A673 (cell line): ENCODE measurements at places on chromosomes 2 and 18.

DNA sequence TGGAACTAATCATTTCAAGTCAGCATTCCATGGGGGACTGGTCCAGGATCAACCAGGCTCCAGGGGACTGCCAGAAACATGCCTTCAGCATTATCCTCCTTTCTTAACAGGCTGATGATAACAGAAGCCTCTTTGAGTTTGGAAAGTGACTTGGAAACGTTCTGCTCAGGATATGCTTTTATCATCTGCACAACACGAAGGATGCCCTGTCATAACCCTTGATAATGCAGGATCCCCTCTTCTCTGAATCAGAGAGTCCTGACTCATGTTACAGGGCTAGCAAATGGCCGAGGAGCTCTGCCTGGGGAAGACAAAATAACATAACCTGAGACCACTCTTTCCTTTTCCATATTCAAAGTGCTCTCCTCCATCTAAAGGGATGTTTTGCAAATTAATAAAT is 6.7 kb downstream of the SCYGR3 start:
- DNase-seq = no peak
- H3K36me3 ChIP-seq = no peaks in the 10 kb centered on the region
- H3K4me3 ChIP-seq = no peak overlapping the region
- H3K27ac ChIP-seq = no peak overlapping the region

DNA sequence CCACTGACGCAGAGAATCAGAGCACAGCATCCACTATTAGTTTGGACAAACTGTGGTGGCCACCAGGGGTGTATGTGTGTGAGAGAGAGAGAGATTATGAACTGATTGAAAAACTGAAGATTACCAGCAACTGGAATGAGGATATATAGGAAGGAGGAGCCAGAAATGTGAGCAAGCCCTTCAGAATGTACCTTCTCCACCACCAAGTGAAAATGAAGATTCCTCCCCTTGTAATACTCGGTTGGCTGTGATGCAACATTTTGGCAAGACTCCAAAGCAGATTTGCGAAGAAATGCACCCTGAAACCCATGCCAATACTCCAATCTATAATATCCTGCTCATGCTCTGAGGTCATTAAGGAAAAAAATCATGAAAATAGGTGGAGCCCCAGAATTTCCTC is 121.2 kb upstream of the SLC35G4 start:
- no peaks in the 10 kb centered on the region for H3K36me3 ChIP-seq
- H3K4me1 ChIP-seq = no peaks in the 10 kb centered on the region
- no peak overlapping the region for H3K27ac ChIP-seq
- DNase-seq = no peak

DNA sequence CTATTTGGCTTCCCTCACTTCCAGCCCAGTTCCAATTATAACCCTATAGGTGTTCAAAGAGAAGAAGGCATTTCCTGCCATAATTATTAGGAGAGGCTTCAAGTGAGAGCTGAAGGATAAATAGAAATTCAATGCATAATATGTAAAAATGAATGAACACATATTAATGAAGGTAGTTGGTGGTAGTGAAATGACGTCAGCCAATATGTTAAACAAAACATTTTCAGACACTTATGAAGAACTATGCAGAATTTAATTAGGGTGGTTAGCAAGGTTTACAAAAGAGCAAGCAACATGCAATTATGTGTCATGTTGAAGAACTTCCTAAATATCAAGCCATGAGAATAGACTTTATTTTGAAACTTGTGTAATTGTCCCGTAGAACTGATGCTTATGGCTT is 858.8 kb upstream of the DDX18 start:
- DNase-seq = no peak
- no peaks in the 10 kb centered on the region for H3K36me3 ChIP-seq
- no peaks in the 10 kb centered on the region for H3K27me3 ChIP-seq
- H3K27ac ChIP-seq = no peak overlapping the region
- no peaks in the 10 kb centered on the region for H3K4me1 ChIP-seq

DNA sequence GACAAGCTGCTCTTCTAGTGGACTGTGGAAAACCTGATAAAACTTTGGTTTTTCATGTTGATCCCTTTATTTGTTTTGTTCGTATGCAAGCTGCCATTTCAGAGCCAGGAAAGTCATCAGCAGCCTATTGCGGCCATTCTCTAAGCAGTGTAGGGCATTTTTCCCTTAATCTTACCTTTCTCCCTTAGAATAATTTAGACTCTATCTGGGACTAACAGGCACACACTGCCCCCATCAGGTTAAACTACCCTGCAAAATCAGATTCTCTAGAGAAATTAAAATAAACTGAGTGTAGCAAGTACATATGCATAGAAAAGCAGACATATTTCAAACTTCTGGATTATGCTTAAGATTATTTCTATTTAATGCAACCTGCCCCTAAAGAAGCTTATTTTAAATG is 347.5 kb downstream of the METTL4 start:
- DNase-seq = peak; percentile 32
- no peak overlapping the region for H3K27ac ChIP-seq
- H3K4me1 ChIP-seq = no peaks in the 10 kb centered on the region
- peaks cover 31% of the 10 kb centered on the region for H3K27me3 ChIP-seq

- peaks cover 8% of the 10 kb centered on the region for H3K4me1 ChIP-seq
- H3K27ac ChIP-seq = no peak overlapping the region
- no peaks in the 10 kb centered on the region for H3K36me3 ChIP-seq
- H3K4me3 ChIP-seq = no peak overlapping the region
- DNase-seq = peak; percentile 15
- H3K27me3 ChIP-seq = no peaks in the 10 kb centered on the region
These were observed 1467.4 kb upstream of the NXPH2 start for GRCh38 chr2:140247451-140248195.

DNA sequence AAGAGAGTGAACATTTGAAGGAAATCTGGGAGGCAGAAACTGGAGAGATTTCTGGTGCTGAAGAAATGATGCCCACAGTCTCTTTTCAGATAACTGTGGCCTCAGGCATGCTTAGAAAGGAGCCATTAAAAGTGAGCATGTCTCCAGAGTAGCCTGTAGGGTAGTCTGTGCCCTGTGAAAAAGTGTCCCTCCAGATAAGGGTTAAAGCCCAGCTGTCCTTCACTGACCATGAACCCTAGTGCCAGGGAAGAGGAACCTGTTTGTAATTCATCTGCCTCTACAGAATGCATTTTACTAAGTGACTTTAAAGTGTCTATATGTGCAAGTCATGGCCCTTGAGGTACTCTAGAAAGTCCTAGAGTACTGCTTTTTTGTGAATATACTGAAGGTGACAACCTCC is 30.5 kb upstream of the EHBP1 start:
- no peaks in the 10 kb centered on the region for H3K27me3 ChIP-seq
- DNase-seq = no peak
- no peaks in the 10 kb centered on the region for H3K4me1 ChIP-seq

DNA sequence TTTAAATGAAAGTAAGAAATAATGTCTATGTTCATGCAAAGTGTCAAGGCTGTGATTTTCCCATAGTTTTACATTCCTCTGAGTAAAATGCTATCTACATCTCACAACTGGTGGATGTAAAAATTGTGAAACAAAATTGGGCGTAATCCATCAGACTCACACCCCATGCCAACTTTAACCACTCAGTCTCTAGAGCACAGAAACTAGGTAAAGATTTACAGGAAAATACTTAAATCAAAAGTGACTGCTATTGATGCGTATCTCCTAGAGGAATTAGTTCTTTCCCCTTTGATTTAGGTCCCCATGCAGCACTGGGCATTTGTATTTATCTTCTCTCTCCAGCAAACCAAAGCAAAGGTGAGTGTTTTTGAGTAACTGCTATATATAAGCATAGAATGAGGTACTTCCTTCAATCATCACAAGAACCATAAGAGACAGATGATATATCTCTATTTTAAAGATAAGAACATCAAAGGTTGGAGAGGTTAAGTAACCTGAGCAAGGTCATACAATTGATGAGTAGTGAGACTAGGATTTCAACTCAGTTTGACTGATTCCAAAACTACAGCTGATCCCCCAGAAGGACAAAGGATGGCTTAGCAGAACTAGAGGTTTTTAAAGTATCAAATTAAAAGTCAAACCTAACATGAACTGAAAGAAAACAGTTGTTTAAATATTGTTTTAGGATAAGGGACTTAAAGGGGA is 594.0 kb upstream of the ACVR2A start:
- no peaks in the 10 kb centered on the region for H3K4me1 ChIP-seq
- H3K27ac ChIP-seq = no peak overlapping the region
- H3K27me3 ChIP-seq = no peaks in the 10 kb centered on the region
- no peak for DNase-seq
- no peak overlapping the region for H3K4me3 ChIP-seq

- H3K4me3 ChIP-seq = no peak overlapping the region
- H3K36me3 ChIP-seq = no peaks in the 10 kb centered on the region
- no peak for DNase-seq
- H3K27me3 ChIP-seq = no peaks in the 10 kb centered on the region
- H3K4me1 ChIP-seq = no peaks in the 10 kb centered on the region
These were observed 109.9 kb upstream of the NYAP2 start for GRCh38 chr2:225289659-225290058.

DNA sequence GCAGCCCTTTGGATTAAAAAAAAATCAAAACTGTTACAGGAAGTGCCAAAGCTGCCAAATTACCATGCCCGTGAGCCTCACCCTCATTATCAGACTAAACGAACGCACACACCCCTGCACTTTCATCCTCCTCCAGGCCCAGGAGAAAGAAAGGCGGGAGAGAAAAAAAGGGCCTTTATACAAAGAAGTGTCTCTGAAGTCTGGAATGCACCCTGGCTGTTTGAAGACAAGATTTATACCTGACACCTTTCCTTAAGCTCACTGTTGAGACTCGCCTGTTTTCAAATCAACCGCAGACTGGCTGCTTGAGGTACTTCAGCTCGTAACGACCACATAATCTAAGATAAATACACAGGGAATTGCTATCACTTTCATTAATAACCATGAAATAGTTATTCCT is 31.0 kb downstream of the EDAR start:
- DNase-seq = peak; percentile 10
- peaks cover 9% of the 10 kb centered on the region for H3K4me1 ChIP-seq
- H3K36me3 ChIP-seq = no peaks in the 10 kb centered on the region
- no peak overlapping the region for H3K4me3 ChIP-seq

GRCh38 chr2:16640867-16641266 is 24.8 kb downstream of the CYRIA start:
- no peak for DNase-seq
- H3K4me3 ChIP-seq = no peak overlapping the region
- peak overlapping the region; percentile 81 for H3K27ac ChIP-seq
- peaks cover 97% of the 10 kb centered on the region for H3K4me1 ChIP-seq
- peaks cover 37% of the 10 kb centered on the region for H3K36me3 ChIP-seq

GRCh38 chr2:142930835-142931398 is 53.5 kb downstream of the KYNU start:
- no peak overlapping the region for H3K4me3 ChIP-seq
- no peak for DNase-seq
- no peaks in the 10 kb centered on the region for H3K36me3 ChIP-seq
- H3K27ac ChIP-seq = no peak overlapping the region

DNA sequence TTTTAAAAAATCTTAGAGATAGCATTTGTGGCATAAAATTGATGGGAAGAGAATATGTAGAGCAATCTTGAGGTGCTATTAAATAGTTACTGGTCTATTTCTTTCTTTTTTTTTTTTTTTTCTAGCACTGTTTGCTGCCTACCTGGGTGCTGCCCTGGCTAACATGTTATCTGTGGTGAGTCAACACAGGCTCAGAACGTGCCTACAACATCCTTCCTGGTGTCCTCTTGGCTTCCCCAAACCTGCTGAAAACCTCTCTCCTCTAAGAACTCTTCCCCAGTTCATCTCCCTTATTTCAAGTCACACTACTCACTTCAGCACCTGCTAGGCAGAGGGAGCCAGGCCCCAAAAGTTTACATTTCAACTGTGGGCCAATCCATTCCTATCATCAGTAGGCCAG is 45.1 kb upstream of the SLC14A1 start:
- DNase-seq = no peak
- no peaks in the 10 kb centered on the region for H3K4me1 ChIP-seq
- H3K27me3 ChIP-seq = peaks cover 7% of the 10 kb centered on the region
- no peak overlapping the region for H3K4me3 ChIP-seq

GRCh38 chr18:8870528-8870927 is 165.2 kb downstream of the MTCL1 start:
- no peak overlapping the region for H3K4me3 ChIP-seq
- H3K4me1 ChIP-seq = no peaks in the 10 kb centered on the region

GRCh38 chr2:128354726-128355470 is 36.2 kb upstream of the HS6ST1 start:
- no peak overlapping the region for H3K4me3 ChIP-seq
- H3K4me1 ChIP-seq = no peaks in the 10 kb centered on the region
- no peaks in the 10 kb centered on the region for H3K36me3 ChIP-seq
- H3K27ac ChIP-seq = no peak overlapping the region
- DNase-seq = no peak

DNA sequence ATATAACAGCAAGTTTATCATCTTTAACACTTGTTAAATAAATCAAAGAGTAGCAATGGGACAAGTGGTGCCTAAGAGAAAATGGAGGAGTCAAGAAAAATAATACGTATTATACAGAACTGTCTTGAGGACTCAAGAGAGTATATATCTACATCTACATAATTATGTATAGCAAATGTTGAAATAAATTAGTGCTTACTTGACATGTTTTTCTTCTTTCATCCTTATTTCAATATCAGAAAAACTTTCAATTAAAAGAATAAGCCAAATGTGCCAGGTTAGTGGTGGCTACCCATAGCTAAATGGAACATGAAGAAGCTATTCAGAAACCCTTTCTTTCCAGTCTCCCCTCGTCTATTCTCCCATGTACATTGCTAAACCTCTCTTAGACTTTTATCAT is 267.3 kb upstream of the SPOPL start:
- H3K4me1 ChIP-seq = no peaks in the 10 kb centered on the region
- no peak overlapping the region for H3K4me3 ChIP-seq
- no peaks in the 10 kb centered on the region for H3K36me3 ChIP-seq

- no peak overlapping the region for H3K4me3 ChIP-seq
- H3K27ac ChIP-seq = no peak overlapping the region
- H3K27me3 ChIP-seq = no peaks in the 10 kb centered on the region
- DNase-seq = no peak
These were observed 151.2 kb downstream of the UBE2E3 start for GRCh38 chr2:181131584-181131983.
